ENCODE measurements at places on chromosomes 11 and 22.

DNA sequence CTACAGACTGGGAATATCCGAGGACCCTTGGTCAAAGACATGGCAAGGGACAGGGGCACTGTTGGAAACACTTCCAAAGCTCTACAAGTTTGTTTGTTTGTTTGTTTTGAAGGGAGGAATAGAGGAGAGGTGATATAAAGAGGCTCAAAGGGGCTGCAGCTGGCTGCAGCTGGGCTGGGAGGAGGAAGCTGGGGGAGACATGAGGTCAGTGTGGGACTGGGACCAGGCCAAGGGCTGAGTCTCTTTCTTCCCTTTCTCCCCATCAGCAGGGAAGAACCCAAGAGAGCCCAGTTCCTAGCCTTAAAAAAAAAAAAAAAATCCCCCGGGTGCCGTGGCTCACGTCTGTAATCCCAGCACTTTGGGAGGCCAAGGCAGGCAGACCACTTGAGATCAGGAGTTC, 5.0 kb downstream of the RHOG start:
- peak overlapping the region; percentile 63 for H3K27ac ChIP-seq
- no peak for DNase-seq
- peaks cover 3% of the 10 kb centered on the region for H3K4me1 ChIP-seq
- no peak overlapping the region for H3K4me3 ChIP-seq

DNA sequence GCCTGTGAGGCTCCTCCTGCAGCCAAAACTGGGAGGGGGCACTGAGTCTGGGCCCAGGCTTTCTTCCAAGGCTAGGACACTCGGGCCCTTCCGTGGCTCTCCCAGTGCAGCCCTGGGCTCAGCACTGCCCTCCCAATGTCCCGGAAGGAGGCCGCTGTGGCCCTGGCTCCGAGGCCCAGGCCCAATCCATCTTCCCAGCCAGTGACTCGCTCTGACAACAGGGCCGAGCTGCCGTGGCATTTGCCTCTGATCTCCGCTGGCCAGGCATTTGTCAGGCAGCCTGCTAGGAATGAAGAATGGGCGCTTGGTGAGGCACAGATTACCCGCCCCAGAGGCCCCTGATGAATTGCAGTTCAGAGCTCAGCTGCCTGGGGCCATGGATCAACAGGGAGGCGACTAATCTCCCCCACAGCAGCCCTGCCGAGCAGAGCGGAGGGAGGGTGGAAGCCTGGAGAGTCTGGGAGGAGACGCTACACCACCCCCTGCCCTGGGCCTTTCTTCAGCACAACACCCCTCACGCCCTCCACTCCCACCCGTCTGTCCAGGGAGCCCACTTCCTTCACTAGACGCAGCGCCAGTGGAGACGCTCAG, 8.3 kb downstream of the FXYD2 start:
- no peak overlapping the region for H3K4me3 ChIP-seq
- no peak for DNase-seq
- no peaks in the 10 kb centered on the region for H3K27me3 ChIP-seq
- no peaks in the 10 kb centered on the region for H3K36me3 ChIP-seq

DNA sequence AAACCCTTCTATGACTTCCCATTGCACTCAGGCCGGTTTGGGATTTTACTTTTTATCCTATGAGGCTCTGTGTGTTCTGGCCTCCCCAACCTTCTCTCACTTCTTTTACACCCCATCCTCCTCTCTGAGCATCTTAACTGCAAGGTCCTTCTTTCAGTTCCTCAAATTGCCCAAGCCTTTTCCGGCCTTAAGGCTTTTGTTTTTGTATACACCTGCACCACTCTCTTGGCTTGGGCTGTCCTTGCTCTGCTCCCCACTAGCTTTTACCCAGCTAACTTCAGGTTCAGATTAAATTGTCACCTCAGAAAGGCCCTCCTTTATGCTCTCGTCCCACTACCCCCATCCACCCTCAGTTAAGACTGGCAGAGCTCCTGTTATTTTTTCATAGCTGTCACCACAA, 55.5 kb downstream of the FAM83F start:
- peaks cover 1% of the 10 kb centered on the region for H3K4me1 ChIP-seq
- H3K27me3 ChIP-seq = no peaks in the 10 kb centered on the region
- H3K36me3 ChIP-seq = no peaks in the 10 kb centered on the region

DNA sequence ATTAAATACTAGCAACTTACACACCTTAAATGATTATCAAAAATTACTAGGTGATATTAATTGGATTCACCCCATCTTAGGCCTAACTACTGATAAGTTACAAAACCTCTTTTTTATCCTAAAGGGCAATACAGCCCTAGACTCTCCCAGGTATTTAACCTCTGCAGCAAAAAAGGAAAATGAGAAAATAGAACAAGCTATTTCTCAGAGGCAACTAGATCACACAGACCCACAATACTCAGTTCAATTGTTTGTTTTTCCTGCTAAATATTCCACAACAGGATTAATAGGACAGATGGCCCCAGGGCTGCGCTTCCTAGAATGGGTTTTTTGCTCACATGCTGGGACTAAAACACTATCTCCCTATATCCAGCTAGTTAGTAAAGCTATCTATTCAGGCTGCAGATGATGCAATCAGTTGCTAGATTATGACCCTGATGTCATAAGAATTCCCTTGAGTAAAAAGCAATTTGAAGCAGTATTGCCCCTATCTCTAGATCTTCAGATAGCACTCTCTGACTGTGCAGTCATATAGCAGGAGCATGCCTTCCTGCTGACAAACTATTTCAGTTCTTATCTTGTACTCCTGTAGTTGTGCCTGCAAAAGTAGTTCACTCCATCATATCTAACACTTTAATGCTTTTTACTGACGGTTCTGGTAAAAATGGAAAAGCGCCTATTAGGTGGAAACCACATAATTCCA, 1595.5 kb upstream of the TENM4 start:
- no peak overlapping the region for H3K4me3 ChIP-seq
- H3K36me3 ChIP-seq = no peaks in the 10 kb centered on the region
- DNase-seq = no peak
- no peaks in the 10 kb centered on the region for H3K4me1 ChIP-seq

DNA sequence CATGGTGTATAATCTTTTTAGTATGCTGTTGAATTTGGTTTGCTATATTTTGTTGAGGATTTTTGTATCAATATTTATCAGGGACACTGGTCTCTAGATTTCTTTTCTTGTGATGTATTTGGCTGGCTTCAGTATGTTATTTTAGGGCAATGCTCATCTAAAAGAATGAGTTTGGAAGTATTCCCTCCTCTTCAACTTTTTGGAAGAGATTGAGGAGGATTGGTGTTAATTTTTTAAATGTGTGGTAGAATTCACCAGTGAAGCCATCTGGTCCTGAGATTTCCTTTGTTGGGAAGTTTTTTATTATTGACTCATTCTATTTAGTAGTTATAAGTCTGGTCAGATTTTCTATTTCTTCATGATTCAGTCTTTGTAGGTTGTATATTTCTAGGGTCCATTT, 22.1 kb upstream of the SPATA19 start:
- no peak overlapping the region for H3K27ac ChIP-seq
- peaks cover 3% of the 10 kb centered on the region for H3K27me3 ChIP-seq
- H3K4me3 ChIP-seq = no peak overlapping the region
- H3K36me3 ChIP-seq = no peaks in the 10 kb centered on the region

GRCh38 chr22:39525658-39525975, 5.3 kb downstream of the ATF4 start:
- no peak overlapping the region for H3K27ac ChIP-seq
- no peak overlapping the region for H3K4me3 ChIP-seq
- peaks cover 22% of the 10 kb centered on the region for H3K36me3 ChIP-seq
- no peak for DNase-seq

GRCh38 chr11:103673773-103674172, 362.7 kb upstream of the DDI1 start:
- H3K4me1 ChIP-seq = no peaks in the 10 kb centered on the region
- no peaks in the 10 kb centered on the region for H3K36me3 ChIP-seq
- DNase-seq = no peak
- no peak overlapping the region for H3K27ac ChIP-seq
- H3K4me3 ChIP-seq = no peak overlapping the region

- DNase-seq = no peak
- H3K27me3 ChIP-seq = no peaks in the 10 kb centered on the region
- H3K27ac ChIP-seq = no peak overlapping the region
Observed at GRCh38 chr22:43532301-43533155, 120.7 kb downstream of the MPPED1 start.

DNA sequence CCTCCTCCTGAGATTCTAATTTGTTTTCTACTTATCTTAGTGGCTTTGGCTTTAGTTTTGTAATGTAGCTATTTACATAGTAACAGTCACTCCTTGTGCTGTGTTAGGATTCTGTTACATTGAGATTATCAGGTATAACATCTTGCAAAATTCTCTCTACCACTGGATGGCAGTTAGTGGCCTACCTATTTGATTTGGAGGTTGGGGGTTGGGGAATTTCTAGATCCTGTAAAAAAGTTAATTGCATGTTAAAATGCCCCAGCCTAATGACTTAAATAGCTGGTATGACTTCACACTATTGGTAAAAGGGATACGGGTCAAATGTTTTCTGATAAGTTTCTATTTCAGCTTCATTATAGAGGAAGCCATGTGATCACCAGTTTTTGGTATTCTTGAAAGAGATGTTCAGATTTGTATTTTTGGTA, 2.8 kb downstream of the GRK3 start:
- DNase-seq = no peak
- peaks cover 2% of the 10 kb centered on the region for H3K27me3 ChIP-seq
- peaks cover 6% of the 10 kb centered on the region for H3K4me1 ChIP-seq
- no peaks in the 10 kb centered on the region for H3K36me3 ChIP-seq
- H3K4me3 ChIP-seq = no peak overlapping the region

GRCh38 chr11:115672999-115673411, 168.8 kb upstream of the CADM1 start:
- H3K27ac ChIP-seq = no peak overlapping the region
- H3K4me3 ChIP-seq = no peak overlapping the region
- H3K36me3 ChIP-seq = no peaks in the 10 kb centered on the region
- H3K4me1 ChIP-seq = no peaks in the 10 kb centered on the region

DNA sequence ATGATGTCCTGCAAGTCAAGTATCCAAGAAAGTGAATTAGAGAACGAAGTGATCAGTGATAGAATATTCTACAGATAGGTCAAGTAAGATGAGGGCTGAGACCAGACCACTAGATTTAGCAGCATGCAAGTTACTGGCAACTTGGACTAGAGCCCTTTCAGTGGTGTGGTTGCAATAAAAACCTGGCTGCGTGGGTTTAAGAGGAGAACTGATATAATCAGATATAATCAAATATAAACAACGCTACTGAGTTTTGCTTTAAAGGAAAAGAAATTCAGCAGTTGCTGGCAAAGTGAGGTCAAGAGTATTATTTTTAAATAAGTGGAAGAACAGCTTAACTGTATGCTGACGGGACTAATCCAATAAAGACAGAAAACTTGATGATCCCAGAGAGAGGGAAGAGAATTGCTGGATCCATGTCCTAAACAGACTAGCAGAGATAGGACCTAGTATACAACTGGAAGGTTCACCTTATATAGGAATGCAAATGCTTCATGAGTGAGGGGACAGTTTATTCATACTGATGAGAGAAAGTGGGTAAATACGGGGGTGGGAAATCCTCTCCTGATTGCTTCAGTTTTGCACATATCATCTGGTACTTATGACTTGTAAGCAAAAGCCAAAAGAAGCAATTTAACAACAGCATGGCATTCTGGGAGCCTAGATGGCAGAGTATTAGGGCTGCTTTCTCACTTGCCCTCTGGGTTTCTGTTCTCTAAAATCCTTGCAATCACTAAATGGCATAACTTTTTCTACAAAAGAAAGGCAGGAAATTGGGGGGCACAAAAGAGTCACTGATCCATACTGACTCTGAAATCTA, 146.2 kb downstream of the RBFOX2 start:
- H3K27me3 ChIP-seq = no peaks in the 10 kb centered on the region
- H3K4me1 ChIP-seq = no peaks in the 10 kb centered on the region
- no peak overlapping the region for H3K27ac ChIP-seq
- DNase-seq = no peak

DNA sequence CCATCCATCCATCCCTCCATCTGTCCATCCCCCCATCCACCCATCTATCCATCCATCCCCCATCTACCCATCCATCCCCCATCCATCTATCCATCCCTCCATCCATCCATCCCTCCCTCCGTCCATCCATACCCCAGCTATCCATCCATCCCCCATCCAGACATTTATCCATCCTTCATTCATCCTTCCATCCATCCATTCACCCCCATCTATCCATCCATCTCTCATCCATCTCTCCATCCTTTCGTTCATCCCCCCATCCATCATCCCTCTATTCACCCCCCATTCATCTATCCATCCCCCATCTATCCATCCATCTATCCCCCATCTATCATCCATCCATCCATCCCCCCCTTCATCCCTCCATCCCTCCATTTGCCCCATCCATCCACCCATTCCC, 97.5 kb downstream of the MPPED1 start:
- no peak for DNase-seq
- no peak overlapping the region for H3K27ac ChIP-seq
- H3K4me1 ChIP-seq = no peaks in the 10 kb centered on the region
- no peak overlapping the region for H3K4me3 ChIP-seq
- H3K36me3 ChIP-seq = peaks cover 4% of the 10 kb centered on the region

GRCh38 chr11:134120921-134121526, 52.2 kb downstream of the JAM3 start:
- no peak overlapping the region for H3K4me3 ChIP-seq
- no peak for DNase-seq
- no peak overlapping the region for H3K27ac ChIP-seq
- H3K4me1 ChIP-seq = no peaks in the 10 kb centered on the region
- no peaks in the 10 kb centered on the region for H3K36me3 ChIP-seq

DNA sequence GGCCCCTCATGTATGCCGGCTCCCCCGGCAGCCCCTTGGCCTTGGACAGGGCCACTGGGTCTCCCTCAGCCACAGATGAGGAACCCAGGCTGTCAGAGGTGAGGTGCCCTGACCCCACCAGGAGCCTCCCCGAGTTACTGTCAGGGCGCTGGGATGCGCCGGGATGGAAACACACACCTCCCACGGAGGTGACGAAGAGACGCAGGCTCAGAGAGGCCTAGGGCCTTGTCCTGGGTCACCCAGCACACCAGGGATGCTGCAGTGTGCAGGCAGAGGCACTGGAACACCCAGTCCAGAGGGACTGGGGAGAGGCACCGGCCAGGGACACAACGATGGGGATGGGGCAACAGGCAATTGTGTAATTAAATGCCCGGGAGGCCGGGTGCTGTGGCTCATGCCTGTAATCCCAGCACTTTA, 81.2 kb upstream of the PRR5 start:
- no peaks in the 10 kb centered on the region for H3K27me3 ChIP-seq
- no peaks in the 10 kb centered on the region for H3K36me3 ChIP-seq
- H3K4me3 ChIP-seq = no peak overlapping the region
- H3K27ac ChIP-seq = no peak overlapping the region
- no peak for DNase-seq
- H3K4me1 ChIP-seq = peaks cover 4% of the 10 kb centered on the region

DNA sequence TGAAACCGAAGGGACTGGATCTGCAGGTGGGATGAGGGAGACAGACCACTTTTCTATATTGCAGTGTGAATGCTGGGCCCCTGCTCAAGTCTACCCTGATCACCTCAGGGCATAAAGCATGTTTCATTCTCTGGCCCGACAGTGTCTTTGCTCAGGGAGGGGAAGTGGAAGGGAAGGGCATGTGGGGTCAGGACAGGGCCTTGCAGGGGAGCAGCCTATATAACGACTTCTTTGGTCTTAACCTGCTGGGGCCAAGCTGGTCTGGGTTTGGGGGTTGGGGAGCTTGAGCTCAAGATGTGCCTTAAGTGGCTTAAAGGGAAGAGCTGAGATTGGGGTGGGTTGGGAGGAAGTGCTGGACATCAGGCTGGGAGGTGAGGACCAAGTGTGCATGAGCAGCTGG, 86.4 kb downstream of the GDPD4 start:
- H3K4me3 ChIP-seq = no peak overlapping the region
- no peaks in the 10 kb centered on the region for H3K4me1 ChIP-seq
- no peak for DNase-seq
- H3K36me3 ChIP-seq = peaks cover 49% of the 10 kb centered on the region

Data from liver (tissue), 10 donors.